ENCODE measurements at places on chromosomes 7 and 10.
A peak's percentile ranks its signal among the peaks of the same experiment; 100 is the strongest.

- no peak for DNase-seq
Observed at GRCh38 chr7:28161331-28161730, 19.3 kb downstream of the JAZF1 start.

DNA sequence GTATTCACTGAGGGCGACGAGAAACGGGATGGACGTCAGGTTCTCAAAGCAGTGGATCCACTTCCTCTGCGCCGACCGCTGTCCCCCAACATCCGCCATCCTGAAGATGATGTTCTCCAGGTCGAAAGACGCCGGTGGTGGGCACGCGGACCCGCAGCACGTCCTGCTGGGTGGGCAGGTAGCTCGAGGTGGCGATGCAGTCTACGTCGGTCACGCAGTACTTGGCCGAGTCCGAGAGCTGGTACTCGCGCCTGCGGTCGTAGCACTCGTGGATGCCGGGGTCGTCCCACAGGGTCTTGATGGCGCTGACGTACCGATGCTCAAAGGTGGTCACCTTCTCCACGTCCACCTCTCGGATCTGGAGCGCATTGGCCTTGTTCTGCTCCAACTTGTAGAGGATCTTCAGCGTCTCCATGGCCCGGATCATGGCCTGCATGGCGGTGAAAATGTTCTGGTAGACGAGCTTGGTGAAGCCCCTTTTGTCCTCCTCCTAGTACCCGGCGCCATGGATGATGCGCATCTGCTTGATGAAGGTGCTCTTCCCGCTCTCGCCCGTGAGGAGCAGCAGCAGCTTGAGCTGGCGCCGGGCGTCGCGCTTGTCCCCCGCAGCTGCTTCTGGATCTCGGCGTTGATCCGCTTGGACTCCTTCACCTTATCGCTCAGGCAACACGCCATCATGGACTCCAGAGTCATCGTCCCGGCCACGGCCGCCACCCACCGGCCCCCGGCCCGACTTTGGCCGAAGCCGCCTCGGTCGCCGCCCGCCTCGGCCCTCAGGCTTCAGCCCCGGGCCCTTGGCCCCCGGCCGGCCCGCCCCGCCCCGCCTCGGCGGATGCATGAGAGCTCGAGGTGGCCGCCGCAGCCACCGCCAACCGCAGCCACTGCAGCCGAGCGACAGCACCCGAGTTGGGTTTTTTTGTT lies 122.9 kb upstream of the KCTD7 start:
- DNase-seq: no peak

GRCh38 chr7:90387470-90388240 lies 15.6 kb upstream of the CLDN12 start:
- DNase-seq: no peak

DNA sequence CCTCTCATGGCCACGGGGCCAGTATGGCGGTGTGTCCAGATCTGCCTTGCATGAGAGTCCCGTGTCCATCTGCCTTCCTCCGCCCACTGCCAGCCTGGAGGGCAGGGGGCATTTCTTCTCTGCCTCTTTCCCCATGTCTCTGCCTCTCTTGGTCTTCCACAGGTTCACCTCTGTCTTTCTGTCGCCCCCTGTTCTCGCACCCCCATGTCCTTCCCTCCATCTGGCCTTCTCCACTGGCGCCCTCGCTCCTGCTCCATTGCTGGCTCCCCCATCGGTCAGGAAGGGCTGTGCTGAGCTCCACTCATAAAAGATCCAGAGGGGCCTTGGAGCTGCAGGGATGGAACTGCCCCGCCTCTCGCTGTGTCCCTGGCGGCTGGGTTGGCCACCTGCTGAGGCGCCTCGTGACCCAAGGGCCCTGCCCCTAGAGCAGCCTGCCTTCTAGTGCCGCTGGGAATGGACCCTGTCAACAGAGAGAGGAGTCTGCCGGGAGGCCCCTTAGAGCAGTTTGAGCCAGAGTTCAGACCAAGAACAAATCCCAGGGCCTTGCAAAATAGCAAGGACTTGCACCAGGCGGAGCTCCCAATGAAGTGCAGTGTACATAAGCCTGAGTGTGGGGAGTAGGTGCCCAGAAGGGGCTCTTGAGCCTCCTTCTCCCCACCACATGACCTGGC lies 42.0 kb downstream of the GOLGA7B start:
- DNase-seq: no peak

GRCh38 chr7:152986376-152986775 lies 226.8 kb downstream of the ACTR3B start:
- DNase-seq: no peak

GRCh38 chr7:90092506-90092905 lies 61.8 kb upstream of the STEAP1 start:
- DNase-seq: no peak

DNA sequence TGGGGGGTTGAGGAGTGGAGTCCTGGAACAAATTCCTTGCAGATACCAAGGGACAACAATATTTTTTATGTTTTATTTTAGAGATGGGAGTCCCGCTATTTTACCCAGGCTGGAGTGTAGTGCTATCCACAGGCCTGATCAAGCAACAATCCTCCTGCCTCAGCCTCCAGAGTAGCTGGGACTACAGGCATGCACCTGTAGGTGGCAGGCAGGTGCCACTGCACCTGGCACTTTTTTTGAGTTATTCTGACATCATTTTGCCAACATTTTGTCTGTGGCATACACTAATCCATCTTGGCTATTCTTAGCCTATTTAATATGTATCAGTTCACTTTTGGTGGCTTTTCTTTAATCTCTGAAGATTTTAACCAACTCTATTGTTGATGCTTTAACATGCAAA lies 317.8 kb upstream of the MTPN start:
- no peak for DNase-seq

DNA sequence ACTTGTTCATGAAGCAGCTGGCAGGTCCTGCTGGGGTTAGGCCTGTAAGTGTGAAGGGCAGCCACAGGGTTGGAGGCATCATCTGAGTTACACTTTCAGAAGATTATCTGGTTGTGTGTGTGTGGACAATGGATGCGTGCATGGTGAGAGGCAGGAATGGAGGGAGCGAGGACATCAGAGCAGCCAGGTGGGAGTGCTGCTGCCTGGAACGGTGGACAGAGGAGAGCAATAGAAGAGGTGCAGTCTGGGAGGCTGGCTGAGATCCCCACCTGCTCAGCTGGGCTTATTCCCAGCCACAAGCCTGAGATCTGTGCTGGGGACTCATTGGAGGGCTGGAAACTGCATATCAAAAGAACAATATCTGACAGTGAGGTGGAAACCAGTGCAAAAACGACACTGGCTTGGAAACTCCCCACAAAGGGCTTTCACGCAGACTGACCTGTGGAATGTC lies 17.9 kb downstream of the ZNF488 start:
- DNase-seq: no peak

- DNase-seq: no peak
Observed at GRCh38 chr7:157527686-157528085, 190.9 kb downstream of the DNAJB6 start.

DNA sequence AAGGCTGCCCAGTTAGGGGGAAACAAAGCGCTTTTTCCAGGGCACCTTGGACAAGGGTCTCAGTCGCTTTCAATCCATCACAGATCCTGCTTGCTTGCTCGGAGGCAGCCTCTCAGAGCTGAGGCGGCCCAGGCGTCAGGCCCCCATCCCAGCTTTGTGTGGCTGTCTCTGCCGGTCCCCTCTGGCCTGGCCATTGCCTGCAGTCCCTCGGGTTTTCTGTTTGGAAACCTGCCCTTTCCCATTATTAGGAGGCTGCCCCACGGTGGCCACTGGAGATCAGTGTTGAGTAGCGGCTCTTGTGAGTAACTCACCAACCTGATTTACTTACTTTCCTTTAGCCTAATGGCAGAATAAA lies 216.1 kb downstream of the GLRX3 start:
- DNase-seq: no peak

GRCh38 chr10:36441557-36441956 lies 683.8 kb upstream of the ANKRD30A start:
- no peak for DNase-seq

DNA sequence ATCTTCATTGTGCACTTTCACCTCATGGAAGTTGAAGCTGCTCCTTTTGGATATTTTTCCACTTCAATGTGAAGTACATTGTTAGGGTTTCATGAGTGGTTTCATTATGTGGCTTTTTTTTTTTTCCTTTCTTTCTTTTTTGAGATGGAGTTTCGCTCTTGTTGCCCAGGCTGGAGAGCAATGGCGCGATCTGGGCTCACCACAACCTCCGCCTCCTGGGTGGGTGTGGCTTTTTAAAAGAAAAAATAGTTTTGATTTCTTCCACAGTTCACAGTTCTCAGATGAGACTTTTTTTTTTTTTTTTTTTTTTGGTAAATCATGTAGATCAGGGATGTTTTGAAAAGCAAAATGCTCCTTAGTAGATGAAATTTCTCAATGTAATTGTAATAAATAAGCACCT lies 652.3 kb upstream of the ANKRD30A start:
- no peak for DNase-seq

GRCh38 chr7:37960483-37960882 lies 40.0 kb downstream of the EPDR1 start:
- DNase-seq: no peak

- DNase-seq: no peak
Observed at GRCh38 chr7:24834128-24834798, 77.0 kb upstream of the GSDME start.

DNA sequence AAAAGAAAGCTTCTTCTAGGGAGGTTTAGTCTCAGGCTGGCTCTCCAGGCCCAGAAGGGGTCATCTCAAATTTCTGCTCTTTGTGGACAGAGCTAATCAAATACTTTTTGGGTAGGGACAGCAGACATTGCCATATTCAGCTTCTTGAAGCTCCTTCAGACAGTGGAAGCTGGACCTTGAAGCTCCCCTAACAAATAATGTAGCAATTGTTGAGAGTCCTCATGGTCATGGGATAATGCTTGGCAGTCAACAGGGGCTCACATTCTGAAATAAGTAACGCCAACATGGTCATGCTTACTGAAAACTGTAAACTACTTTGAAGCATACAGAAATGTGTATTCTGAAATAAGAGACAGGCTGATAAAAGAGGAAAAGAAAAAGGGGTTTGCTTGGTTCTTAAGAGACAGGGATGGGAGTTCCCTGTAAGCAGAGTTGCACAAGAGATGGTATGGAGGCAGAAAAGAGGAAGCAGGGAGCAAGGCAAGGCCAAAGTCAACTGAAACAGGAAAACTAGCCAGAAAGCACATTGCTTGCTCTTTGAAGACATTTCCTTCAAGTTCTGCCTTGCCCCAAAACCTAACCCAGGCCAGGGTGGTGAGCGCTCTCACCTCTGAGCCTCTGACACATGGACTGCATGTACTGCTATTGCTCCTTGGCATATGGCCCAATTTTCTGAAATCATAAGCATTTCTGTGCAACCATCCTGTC lies 53.1 kb upstream of the KMT2E start:
- no peak for DNase-seq

DNA sequence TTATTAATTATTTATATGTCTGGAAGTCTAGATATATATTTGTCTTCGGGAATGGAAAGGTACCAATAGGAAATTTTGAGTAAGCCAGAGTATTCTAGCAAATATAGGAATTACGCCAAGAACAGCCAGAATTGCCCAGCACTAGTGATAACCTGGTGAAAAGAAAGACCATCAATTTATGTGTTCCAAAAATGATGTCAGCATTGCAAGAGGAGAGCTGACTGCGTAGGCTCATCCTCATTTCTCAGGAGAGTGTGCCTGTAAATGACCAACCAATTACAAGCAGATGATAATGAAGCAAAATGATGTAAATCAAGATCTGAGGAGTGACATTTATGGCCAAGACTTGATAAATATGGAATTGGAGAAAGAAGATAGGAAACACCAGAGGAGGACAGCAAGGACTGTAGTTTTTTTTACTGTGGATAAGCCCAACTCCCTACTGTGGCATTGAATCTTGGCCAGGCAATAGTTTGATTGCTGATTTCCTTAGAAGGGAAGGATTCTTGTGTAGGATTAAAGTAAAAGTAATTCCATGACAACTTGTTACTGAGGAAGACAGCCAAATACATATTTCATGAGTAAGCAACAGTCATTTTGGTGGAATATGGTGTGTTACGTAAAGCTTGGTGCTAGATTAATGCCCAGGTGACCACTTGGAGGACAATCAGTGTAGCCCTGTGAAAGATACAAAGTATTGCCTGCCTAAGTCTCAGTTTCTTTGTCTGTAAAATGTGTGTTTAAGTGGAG lies 590.8 kb downstream of the AUTS2 start:
- no peak for DNase-seq

DNA sequence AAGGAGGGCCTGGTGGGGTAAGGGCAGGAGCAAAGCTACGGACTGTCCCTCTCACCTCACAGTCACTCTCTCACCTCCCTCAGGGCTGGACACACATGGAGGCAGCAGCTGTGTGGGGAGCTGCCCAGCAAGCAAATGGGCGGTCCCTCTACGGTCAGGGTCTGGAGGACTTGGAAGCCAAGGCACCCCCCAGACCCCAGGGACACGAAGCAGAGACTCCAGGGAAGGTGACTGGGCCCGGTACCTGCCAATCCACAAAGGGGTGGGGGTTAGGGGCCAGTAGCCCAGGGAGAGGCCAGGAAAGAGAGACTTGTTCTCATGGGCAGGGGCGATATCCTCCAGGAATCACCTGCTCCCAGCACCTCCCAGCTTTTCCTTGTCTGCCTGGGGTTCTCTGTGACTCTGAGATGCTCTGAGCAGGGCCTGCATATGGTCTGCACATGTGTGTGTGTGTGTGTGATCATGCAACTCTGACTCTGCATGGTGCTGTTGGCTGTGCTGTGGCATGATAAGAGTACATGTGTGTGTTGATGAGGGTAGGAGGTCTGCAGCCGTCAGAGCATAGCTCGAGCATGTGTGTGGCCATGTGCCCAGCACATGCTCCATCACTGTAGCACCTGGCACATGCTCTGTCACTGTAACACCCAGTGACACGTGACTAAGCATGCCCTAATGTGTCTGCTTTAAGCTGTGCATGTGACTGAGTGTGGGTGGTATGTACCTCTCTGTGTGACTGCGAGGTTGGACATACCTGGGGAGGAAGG lies 4.6 kb upstream of the LDB3 start:
- no peak for DNase-seq

- no peak for DNase-seq
Observed at GRCh38 chr7:125877246-125877645, 947.6 kb upstream of the POT1 start.

DNA sequence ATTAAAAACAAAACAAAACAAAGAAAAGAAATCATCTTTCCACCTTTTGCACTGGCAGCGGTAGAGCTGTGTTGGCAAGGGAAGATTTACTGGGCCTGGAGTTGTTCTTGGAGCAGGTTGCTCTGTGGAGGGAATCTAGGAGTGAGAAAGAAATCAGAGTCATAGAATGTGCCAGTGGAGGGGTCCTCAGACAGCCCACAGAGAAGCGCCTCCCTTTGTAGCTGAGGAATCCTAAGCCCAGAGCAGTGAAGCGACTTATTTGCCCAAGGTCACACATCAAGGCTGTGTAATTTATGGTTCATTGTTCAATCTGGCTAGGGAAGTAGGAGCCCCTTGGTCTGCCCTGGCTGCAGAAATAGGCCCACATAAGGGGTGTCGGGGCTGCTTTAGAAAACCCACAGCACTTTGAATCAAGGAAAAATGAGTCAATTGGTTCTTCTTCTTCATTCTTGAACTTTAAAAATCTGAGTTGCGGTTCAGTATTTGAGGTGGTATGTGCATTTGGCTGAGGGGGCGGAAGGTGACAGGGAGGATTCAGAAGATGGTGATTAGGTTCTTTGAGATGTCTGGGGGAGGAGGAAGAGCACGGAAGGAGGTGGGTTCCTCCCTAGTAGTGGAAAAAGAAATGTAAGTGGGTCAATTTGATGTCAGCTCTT lies 253.7 kb downstream of the PTEN start:
- DNase-seq: peak; percentile 66
